HuH-7 (cell line): ENCODE measurements at places on chromosomes 5 and 9.

- DNase-seq: no peak
Observed at GRCh38 chr5:166624573-166624972, 1666.9 kb upstream of the WWC1 start.

DNA sequence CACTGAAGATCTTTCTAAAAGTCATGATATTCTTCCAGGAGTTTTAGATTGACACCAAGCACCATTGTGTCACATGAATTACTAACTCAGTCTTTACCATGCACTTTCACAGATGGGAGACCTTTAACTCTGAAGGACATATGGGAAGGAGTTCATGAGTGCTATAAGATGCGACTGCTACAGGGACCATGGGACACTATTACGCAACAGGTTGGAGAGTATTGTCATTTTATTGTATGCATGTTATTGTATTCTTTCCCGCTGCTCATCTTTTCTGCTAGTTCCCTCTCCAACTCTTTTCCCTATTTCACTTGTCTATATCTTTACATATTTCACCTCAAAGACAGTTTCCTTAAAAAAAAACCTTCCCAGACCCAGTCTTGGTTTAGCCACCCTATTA is 99.8 kb downstream of the RPS23 start:
- DNase-seq: no peak

DNA sequence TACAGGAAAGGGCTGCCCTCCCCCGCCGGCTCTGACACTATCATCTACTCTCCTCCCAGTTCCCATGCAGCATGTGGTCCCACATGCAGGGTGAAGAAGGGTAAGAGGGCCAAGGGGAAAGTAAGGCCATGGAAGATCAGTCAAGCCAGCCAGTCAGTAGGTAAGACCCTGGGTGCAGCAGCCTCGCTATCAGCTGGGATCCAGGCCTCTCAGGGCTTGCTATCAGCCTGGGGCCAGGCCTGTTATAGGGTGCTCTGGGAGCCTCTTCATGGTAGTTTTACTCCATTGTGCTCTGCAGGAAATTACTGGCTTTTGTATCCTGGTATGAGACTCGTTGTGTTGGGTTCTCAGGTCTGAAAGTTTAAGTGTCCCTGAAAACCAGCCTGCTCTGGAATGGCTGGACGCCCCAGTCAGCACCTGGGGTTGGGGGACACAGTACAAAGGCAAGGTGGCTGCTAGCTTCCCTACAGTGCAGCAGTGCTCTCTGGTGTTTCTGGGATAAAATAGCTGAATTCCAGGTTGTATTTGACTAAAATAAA is 21.4 kb downstream of the SLC22A4 start:
- DNase-seq: no peak

DNA sequence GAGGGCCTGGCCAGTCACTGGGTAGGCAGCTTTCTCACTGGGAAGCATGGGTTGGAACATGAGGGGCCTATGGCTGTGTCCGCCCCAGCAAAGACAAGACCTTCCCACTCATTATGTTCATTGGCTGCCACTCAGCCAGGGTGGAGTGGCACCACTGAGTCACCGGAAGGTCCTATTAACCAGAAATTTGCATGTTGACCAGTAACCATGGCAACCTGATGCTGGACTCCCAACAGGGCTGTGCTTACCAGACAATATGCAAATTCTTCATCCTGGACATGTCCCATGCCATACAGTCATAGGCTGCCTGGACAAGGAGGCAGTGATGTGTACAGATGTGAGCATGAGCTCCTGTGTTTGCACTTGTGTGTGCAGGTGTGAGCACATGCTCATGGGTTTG is 66.7 kb downstream of the PSD2 start:
- no peak for DNase-seq

DNA sequence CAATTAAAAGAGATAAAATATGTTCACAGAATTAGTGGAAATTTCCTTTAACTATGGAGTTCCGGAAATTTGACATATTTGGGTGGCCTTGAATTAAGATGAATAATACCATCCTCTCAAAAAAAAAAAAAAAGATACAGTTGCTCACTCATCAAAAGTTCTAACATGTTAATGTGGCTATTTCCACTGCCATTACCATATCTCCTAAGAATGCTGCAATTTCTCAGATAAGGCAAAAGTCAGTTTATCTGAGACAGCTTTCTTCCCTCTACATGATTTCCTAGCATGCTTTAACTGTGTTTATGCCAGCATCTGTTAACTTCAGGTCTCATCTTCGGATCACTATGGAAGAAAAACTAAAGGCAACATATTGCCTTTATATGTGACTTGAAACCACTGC is 2.6 kb downstream of the FASTKD3 start:
- no peak for DNase-seq

- no peak for DNase-seq
Observed at GRCh38 chr9:111978616-111979015, 82.0 kb downstream of the UGCG start.

DNA sequence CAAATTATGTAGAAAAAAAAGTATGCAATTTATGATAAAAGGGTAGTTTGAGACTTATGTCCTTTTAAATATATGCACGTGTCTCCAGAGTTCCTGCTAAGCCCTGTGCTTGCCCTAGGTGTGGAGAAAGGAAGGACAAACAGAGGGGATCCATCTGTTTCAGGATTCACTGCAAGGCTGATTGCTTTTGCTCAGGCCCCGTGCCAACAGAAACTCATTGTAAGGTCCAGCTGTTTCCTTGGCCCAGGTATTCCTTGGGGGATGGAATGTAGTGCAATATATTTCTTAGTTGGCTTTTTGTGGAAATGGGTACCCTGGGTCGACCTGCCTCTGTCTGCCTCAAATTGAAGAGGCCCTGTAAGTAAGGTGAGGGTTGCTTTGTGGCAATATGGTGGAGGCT is 268.6 kb upstream of the CLINT1 start:
- no peak for DNase-seq

DNA sequence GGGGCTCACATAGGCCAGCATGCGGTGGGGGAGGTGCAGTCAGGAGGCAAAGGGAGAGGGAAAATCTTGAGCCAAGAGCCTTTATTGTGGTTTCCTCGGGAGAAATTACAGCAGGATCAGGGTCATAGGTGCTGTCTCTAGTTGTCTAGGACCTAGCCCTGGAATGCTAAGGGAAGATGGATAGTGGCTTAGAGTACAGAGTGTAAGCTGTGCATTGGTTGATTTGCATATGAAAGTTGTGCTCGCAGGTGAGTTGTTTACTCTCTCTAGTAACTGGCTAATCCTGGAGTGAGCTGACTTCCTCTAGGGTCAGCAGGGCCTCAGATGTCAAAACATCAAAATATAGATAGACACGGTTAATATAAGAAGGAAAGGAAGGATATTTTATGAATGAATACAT is 877.7 kb downstream of the TLE4 start:
- no peak for DNase-seq

DNA sequence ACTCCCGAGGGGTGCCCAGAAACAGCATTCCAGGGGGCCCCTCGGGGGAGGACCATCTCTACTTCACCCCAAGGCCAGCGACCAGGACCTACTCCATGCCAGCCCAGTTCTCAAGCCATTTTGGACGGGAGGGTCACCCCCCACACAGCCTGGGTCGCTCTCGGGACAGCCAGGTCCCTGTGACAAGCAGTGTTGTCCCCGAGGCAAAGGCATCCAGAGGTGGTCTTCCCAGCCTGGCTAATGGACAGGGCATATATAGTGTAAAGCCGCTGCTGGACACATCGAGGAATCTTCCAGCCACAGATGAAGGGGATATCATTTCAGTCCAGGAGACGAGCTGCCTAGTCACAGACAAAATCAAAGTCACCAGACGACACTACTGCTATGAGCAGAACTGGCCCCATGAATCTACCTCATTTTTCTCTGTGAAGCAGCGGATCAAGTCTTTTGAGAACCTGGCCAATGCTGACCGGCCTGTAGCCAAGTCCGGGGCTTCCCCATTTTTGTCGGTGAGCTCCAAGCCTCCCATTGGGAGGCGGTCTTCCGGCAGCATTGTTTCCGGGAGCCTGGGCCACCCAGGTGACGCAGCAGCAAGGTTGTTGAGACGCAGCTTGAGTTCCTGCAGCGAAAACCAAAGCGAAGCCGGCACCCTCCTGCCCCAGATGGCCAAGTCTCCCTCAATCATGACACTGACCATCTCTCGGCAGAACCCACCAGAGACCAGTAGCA is 83.9 kb downstream of the GOLPH3 start:
- no peak for DNase-seq

GRCh38 chr5:166788050-166788449 is 1503.4 kb upstream of the WWC1 start:
- no peak for DNase-seq

DNA sequence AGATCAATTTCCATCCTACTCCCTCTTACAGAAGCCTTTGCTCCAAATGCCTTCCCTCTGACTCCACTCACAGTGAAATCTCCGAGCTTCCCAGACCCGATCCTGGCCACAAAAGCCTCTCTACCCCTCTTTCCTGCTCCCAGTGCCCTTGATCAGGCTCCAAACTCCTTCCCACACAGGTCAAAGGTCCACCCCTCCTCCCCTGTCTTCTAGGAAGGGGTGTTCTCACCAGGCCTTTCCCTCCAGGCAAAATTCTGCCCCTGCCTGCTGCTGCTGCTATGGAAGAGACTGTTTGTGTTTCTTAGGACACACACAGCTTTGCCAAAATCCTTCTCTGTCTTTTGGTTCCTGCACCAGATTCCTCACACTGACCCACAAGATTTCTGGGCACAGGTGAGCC is 85.8 kb upstream of the ALDH1A1 start:
- DNase-seq: no peak

GRCh38 chr5:138263581-138263980 is 10.8 kb downstream of the GFRA3 start:
- no peak for DNase-seq

- no peak for DNase-seq
Observed at GRCh38 chr9:95778957-95779356, 96.5 kb upstream of the ERCC6L2 start.

- no peak for DNase-seq
Observed at GRCh38 chr9:70641631-70642030, 227.2 kb upstream of the KLF9 start.

GRCh38 chr5:113572716-113573115 is 59.2 kb downstream of the YTHDC2 start:
- no peak for DNase-seq

DNA sequence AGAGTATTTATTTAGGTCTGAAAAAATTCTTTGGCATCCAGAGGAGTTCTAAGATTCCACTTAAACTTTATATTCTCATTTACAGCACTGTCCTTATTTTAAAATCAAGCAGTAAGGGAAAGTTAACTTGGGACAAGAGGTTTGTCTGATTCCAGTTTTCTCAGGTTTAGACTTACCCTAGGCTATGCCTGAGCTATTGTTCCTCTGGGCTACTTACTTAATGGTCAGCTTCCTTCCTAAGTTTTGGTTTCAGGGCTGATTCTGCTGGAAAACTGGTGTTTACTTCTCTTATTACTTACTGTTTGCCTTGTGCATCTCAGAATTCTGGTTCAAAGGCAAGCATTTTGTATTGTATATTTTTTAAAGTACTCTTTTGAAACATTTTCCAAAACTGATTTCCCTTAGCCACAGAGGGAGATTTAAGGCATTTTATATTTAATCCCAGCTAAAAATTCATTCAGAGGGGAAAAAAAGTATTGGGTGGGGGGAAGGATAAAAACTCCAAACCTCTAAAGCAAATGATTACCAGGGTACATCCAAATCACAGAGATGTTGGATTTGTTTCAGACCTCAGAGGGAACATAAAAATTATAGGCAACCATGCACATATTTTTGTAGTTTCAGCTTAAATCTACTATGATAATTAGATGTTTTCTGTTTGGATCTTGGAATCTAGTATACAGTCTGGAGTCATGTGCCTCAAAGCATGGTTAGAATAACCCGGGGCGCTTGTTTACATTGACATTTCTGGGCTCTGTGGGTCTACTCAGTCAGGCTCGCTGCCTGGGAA is 290.0 kb downstream of the ARHGAP26 start:
- DNase-seq: no peak

GRCh38 chr5:143404416-143405062 is 1.1 kb upstream of the NR3C1 start:
- DNase-seq: peak; percentile 61

DNA sequence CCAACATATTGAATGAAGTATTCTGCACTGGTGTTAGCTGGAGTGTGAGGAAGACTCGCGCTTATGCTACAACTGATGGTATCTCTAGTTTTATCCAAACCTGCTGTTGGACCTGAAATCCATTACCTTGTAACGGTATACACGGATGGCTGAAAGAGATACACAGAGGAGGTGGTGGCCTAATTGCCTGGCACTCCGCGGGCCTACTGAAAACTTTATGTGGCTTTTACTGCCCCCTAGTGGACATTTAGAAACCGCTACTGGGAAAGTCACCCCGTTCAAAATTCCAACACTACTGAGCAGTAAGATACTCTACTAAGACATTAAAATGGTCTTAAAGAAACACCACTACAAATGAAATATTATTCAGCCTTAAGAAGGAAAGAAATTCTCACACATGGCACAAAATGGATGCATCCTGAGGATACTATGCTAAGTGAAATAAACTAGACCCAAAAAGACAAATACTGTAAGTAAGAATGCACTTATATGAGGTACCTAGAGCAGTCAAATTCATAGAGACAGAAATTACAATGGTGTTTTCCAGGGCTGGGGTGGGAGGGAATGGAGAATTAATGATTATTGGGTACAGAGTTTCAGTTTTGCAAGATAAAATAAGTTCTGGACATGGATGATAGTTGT is 100.4 kb downstream of the TTLL11 start:
- DNase-seq: peak; percentile 61

DNA sequence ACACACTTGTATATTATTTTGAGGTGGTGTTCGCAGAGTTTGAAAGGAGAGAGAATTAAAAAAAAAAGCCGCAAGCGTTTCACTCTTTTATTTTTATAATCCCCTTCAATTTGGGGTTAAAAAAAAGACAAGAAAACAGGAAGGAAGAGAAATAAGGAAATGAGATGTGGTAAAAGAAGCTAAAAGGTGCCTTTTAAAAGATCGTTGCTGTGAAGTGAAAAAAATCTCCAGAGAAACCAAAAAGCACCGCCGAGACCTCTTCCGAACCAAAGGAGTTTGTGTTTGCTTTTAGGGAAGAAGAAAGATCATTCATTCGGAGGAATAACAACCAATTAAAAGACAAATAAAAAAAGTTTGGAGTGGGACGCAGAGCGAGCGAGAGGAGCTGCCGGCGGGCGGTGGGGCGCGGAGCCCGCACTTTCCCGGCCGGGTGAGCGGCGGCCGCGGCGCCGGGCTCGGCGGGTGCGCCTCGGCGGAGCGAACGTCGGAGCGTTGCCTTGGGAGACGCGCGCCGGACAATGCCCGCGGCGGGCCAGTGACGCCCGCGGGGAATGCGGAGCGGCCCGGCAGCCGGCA is 355 bp downstream of the TLE4 start:
- no peak for DNase-seq

DNA sequence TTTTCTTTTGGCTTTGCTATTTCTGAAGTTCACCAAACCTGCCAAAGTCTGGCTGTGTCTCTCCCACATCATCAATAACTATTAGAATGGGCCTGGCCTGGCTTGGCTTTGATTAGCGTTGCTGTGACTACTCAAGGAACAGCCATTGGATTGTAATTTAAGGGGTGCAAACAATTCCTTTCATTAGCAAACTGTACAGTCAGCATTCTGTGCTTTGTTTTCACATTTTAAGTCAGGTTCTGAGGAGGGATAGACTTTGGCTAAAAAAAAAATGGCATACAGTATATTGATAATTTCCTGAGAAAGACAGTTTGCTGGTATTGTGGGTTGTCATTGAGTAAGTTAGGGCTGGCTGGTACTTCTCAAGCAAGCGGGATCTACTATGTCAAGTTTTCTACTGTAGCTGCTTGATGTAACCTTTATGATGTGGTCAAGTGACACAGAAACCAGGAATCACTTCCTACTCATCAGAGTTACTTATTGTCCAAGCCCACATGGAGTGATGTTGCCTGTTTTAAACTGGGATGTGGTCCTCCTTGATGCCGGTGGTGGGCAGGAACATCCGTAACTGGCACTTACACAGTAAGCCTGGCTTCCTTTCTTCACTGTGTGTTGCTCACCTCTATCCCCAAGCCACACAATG is 161.4 kb downstream of the CD180 start:
- DNase-seq: no peak
